CD8-positive, alpha-beta memory T cell (primary cell): ENCODE measurements at places on chromosomes 12 and 14.

- no peak for DNase-seq
These were observed 48.4 kb downstream of the GCH1 start for GRCh38 chr14:54854181-54854580.

- DNase-seq: no peak
These were observed 87.0 kb downstream of the ITPK1 start for GRCh38 chr14:93028724-93029076.

DNA sequence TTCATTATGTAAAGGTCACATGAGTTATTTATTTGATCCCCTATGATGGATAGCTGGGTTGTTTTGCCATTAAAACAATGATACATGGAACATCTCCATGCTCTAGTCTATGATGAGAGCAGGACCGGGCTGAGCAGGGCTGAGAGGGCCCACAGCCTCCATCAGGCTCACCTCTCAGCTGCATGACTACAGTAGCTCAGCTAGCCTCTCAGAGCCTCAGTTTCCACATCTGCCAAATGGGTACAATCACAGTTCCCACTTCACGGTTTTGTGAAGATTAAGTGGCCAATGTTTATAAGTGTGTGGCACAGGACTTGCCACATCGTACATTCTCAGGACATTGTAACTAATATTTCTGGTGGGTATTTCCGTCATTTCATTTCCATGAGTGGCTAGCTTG, 19.9 kb upstream of the MYL2 start:
- no peak for DNase-seq

DNA sequence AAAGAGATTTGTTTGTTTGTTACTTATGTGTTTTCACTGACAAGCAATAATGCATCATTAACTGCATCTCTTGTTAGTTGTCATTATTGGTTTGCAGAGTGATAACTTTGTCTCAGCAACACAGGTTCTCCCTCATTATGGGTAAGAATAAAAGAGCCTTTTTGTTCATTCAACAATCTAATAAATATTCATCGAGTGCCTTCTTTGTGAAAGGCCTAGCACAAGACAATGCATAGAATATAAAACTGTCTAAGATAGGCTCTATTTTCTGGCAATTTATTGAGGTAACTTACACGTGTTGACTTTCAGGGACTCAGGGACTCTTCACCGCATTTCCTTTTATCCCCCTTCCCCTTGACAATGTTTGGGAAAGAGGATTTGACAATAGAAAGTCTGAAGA, 95.5 kb upstream of the KRR1 start:
- DNase-seq: no peak

GRCh38 chr14:61661471-61662400, 33.6 kb upstream of the HIF1A start:
- no peak for DNase-seq

DNA sequence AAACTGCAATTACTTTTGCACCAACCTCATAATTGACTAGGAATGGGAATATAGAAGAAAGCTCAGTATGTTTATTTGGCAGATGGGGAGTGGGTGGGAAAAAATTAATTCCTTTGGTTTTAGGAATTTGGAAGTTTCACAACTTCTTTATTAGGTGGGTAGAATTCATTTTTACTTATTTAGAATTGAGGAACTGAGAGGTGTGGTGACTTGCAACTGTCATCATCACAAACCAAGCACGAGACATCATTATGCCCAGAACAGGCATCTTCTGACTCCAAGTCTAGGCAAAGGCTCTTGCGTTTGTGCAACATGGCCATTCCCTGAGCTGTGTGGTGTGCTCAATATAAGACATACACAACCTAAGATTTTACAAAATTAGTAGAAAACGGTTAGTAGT, 380.0 kb downstream of the ATP23 start:
- no peak for DNase-seq

GRCh38 chr12:116169071-116169470, 108.4 kb downstream of the MED13L start:
- DNase-seq: no peak

- no peak for DNase-seq
These were observed 73.8 kb upstream of the ANKS1B start for GRCh38 chr12:100058482-100059029.

DNA sequence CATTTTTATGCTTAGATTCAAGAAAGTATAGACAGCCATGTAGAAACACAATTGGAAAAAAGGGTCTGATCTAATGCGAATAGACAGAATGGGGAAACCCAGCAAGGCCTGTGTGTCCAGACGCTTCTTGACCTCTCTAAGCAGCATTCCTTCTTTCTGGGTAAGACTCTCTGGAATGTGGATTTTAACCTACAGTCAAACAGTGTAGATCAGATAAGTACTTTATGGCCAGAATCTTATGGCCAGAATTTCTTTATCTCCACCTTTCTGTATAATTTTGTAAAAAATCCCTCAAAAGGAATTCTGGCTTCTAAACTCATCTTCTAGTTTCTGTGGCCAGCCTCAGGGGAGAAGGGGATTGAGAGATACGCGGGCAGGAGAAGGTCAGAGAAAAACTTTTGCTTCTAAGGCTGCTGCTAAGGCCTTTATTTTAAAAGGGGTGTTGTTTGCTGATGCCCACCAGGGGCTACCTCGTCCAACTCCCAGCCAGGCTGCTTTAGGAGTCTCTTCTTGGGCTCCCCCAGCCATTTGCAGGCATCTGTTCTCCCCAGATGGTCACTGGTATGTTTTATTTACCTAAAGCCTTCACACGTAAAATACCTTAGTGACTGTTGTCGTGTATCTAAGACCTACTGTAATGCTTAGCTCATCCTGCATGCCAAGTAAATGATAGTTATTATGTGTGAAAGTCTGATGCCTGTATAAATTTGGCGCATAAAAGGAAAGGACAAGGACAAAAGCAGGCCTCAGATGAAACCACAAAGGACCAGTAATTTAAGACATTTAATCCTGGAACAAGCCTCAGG, 68.4 kb downstream of the ANO6 start:
- DNase-seq: no peak
